ENCODE measurements at places on chromosomes 5 and 9.

DNA sequence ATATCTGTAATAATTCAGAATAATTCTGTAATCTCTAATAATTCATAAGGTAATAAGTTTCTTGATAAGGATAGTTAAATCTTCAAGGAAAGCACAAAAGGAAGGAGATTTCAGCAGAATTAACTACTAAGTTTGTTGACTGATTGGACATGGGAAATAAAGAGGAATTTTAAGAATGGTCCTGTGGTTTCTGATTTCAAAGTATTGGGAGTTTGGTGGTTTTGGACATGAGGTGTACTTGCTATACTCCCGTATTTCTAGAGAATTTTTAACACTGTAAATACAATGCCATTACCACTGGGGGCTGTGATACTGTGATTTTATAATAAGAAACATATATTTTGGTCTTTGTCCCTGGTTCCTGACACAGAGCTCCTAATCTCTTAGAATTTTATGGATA lies 123.9 kb downstream of the UNC13B start:
- DNase-seq: no peak

GRCh38 chr9:4537581-4537980 lies 47.3 kb downstream of the SLC1A1 start:
- no peak for DNase-seq

DNA sequence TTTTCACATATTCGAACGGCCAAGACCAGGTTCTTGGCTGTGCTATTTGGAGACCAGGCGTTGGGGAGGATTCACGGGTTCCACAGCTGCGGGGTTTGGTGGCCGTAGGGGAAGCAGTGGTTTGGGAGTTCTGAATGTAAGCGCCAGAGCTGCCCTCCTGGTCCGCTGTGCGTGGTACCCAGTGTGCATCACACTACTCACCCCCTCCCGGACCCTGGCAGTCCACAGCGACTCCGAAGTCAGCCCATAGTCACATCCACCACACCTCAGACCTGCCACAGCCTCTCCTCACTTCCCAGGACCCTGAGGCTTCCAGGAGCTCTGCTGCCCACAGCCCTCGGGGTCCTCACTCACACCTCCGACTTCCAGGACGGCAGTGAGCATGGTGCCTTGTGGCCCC lies 26.8 kb downstream of the AMBP start:
- no peak for DNase-seq

GRCh38 chr5:98767581-98767980 lies 5.9 kb upstream of the RGMB start:
- no peak for DNase-seq

DNA sequence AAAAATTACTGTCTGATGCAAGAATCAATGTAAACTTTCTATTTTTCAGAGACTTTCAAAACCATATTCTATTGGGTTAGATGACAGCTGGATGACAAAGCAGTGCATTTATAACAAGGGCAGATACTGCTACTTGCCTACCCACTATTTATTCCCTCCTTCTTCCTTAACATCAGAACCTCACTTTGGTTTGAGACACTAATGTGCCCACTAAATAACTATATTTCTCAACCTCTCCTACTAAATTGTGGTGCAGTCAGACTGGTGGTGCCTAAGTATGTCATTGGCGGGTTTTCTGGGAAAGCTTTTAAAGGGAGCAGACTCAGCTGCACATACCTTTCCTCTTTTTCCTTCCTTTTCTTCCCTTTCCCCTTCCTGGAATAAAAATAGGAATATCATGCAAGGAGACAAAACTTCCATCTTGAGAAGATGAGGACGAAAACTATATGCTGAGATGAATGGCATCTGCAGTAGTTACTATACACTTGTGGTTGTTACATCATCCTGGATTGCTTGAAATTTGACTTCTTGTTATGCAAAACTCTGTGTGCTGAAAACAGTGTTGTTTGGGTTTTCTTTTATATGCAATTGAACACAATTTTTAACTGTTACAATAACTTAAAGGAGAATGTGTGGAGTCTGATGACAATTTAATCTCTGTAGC lies 43.8 kb downstream of the PRR16 start:
- DNase-seq: no peak

DNA sequence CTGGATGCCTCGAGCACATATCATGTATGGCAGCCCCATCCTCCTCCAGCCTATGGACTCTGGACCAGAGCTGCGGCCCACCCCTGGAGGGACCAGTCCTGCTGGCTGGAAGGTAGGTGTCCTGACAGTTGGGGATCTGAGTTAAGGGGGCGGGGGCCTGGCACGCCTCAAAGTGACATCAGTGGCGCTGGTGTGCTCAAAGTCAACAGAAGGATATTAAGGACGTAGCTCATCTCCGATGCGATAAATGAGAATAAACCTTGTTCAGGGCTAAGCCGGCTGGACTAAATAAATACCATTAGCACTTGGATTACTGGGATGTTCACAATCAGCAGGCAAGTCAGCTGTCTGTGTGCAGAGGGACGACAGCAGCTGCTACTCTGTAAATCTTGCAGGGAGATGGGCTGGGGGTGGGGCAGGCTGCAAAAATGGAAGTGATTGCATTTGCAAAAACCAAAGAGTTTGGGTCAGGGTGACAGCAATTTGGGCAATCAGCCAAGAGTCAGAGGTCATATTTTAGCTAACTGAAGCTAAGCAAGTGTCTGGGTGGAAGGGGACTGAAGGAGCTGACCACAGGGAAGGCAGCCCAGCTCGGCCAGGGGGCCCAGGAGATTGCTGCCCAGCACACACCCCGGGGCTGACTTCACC lies 80.0 kb upstream of the LRRTM2 start:
- peak; percentile 70 for DNase-seq
